ENCODE measurements at places on chromosomes 6 and 20. TPM values are rescaled to one million over a fixed set of nuclear protein-coding genes. Genes with fewer than 3 reads are reported as not detected.

- H3K36me3 ChIP-seq: no peaks in the 10 kb centered on the region
- no peak overlapping the region for H3K4me3 ChIP-seq
- no peak for DNase-seq
- H3K4me1 ChIP-seq: no peaks in the 10 kb centered on the region
- no peak overlapping the region for H3K27ac ChIP-seq
- no peaks in the 10 kb centered on the region for H3K27me3 ChIP-seq
Measured at GRCh38 chr6:79687759-79688158, 56.6 kb downstream of the SH3BGRL2 start.

- H3K27ac ChIP-seq: peak overlapping the region; percentile 50
- peak; percentile 37 for DNase-seq
- no peaks in the 10 kb centered on the region for H3K27me3 ChIP-seq
- H3K36me3 ChIP-seq: no peaks in the 10 kb centered on the region
- peaks cover 50% of the 10 kb centered on the region for H3K4me1 ChIP-seq
Measured at GRCh38 chr6:36248980-36249379, 20.9 kb upstream of the PNPLA1 start.

DNA sequence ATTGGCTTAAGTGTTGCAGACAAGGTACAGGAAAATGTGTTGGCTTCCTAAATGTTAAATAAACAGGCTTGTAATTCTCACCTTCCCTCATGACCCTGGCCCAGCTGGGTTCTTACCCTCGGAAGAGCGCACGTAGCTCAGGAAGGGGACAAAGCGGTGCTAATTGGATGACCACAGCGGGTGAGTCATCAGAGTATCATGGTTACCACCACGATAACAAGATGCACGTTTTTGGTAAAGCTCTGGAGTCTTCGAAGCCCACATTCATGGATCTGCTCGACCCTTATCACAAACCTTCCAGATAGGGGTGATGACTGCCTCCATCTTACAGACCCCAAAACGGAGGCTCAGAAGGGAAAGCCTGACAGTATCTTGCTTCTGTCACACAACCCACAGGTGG, 32.8 kb downstream of the APCDD1L start:
- H3K27ac ChIP-seq: no peak overlapping the region
- H3K4me1 ChIP-seq: no peaks in the 10 kb centered on the region
- no peak overlapping the region for H3K4me3 ChIP-seq
- no peaks in the 10 kb centered on the region for H3K27me3 ChIP-seq
- no peaks in the 10 kb centered on the region for H3K36me3 ChIP-seq
- DNase-seq: no peak

- no peak overlapping the region for H3K27ac ChIP-seq
- H3K4me1 ChIP-seq: no peaks in the 10 kb centered on the region
- DNase-seq: no peak
- H3K4me3 ChIP-seq: no peak overlapping the region
Measured at GRCh38 chr20:36917943-36918342, 33.6 kb downstream of the SAMHD1 start.

GRCh38 chr20:63641146-63641791, 12.0 kb downstream of the STMN3 start:
- no peaks in the 10 kb centered on the region for H3K27me3 ChIP-seq
- peaks cover 16% of the 10 kb centered on the region for H3K4me1 ChIP-seq
- H3K27ac ChIP-seq: peak overlapping the region; percentile 21
- no peak for DNase-seq

Gene FAM162B
- total RNA-seq: not detected

Gene ARMC2
- total RNA-seq: 7.9 TPM

Data from PC-9 (cell line).